SJCRH30 (cell line): ENCODE measurements at places on chromosomes 7 and 10. TPM values are rescaled to one million over a fixed set of nuclear protein-coding genes. Genes with fewer than 3 reads are reported as not detected.

DNA sequence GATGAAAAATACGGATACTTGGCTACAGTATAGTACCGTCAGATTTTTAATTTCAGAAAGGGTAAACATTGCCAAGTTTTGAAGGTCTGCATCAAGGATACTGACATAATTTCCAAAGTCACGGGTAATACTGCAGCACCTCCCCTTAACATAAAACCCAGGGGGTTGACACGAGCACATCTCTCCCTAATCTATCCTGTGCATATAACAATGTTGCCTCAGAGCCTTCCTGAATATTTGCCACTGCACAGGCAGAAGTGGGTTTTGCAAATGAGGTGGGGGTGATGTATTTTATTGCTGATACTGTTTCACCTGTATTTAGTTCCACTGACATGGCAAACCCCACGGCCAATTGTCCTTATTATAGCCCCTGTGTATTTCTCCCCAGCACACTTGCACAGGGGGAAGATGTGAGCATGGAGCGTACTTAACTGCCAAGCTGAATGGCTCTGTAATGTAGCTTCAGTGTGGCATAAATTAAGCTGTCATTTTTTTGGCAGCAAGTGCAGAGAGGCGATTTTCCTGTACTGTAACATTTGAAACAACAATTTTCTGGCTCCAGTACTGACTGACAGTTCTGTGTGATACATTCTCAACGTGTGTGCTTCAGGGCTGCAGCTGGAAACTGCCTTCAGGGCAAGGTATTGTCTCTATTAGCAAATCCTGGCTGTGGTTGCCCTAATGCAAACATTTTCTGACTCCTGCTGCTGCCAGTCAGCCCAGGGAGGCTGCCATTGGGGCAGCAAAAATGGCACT is 299.6 kb upstream of the SP4 start:
- peak overlapping the region; percentile 64 for H3K27ac ChIP-seq
- peak; percentile 86 for DNase-seq
- no peaks in the 10 kb centered on the region for H3K36me3 ChIP-seq
- peaks cover 14% of the 10 kb centered on the region for H3K4me1 ChIP-seq
- H3K4me3 ChIP-seq: no peak overlapping the region; the same call in 1 of the 2 replicates

- peak; percentile 13 for DNase-seq
- no peak overlapping the region for H3K27ac ChIP-seq
- no peaks in the 10 kb centered on the region for H3K36me3 ChIP-seq
Measured at GRCh38 chr7:85447004-85447403, 260.1 kb upstream of the SEMA3D start.

Gene PTPN20
- not detected in 2 replicates for total RNA-seq

Gene DMBT1
- 4.1 and 4.2 TPM in 2 replicates for total RNA-seq

DNA sequence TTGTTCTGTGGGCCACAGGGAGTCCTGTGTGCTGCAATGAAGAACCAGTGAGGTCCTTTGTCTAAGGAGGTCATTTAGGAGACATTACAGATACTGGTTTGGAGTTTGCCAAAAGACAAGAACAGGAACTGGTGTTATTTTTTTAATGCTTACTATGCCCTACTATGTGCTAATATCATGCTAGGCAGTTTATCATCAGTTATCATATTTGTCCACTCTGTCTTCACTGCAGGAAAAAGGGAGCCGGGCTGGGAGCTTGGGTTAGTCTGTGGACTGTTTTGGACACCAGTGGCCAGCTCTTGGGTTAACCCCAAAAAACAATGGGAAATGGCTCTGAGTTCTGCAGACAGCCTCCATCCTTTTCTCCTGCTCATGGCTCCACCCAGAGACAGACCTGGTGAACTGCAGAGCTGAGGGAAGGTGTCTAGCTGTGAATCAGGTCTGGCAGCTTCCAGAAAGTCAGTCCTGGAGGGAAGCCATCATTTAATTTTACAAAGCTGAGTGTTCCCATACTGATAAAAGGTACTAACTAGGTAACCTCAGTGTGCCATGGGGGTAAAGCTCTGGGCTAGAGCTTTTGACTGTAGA is 101.2 kb upstream of the ZNF746 start:
- no peak overlapping the region for H3K27ac ChIP-seq
- no peaks in the 10 kb centered on the region for H3K27me3 ChIP-seq
- no peak overlapping the region for H3K4me3 ChIP-seq
- no peaks in the 10 kb centered on the region for H3K4me1 ChIP-seq
- DNase-seq: peak; percentile 19
